ENCODE measurements at places on chromosomes 11 and 22. TPM values are rescaled to one million over a fixed set of nuclear protein-coding genes. Genes with fewer than 3 reads are reported as not detected.

- no peak for DNase-seq
These were observed 562.5 kb downstream of the MN1 start for GRCh38 chr22:27238935-27239510.

GRCh38 chr11:134533511-134533910 lies 121.5 kb upstream of the B3GAT1 start:
- DNase-seq = no peak

DNA sequence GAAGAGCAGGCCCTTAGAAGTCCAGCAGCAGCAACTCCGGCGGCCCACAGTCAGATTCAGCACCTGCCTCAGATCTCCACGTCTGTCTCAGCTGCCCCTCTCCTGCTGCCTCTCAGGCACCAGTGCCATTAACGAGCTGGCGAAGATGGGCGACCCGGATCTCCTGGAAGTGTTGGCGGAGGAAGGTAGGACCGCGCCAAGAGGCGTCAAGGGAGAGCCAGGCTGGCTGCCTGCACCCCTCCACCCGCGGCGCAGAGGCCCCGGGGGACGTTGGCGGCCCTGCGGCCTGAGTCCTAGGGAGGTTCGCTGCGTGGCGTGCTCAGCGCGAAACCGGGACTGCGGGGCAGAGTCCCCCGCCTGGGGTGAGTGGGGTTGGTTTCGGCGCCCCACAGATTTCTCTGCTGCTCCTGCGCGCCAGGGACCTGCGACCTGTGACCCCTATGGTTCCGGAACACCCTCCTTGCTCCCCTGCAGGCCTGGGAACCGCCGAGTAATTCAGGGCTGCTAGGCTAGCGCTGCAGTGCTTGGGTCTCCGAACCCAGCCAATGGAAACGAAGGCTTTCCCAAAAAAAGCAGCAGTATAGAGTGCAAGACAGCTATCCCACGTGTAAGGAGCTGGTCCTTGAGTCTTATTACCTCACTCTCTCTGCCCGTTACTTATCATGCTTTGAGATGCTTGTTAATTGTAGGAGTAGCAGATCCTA lies 615 bp downstream of the ANO5 start:
- no peak for DNase-seq

ENTHD1 gene
- total RNA-seq = not detected

DNA sequence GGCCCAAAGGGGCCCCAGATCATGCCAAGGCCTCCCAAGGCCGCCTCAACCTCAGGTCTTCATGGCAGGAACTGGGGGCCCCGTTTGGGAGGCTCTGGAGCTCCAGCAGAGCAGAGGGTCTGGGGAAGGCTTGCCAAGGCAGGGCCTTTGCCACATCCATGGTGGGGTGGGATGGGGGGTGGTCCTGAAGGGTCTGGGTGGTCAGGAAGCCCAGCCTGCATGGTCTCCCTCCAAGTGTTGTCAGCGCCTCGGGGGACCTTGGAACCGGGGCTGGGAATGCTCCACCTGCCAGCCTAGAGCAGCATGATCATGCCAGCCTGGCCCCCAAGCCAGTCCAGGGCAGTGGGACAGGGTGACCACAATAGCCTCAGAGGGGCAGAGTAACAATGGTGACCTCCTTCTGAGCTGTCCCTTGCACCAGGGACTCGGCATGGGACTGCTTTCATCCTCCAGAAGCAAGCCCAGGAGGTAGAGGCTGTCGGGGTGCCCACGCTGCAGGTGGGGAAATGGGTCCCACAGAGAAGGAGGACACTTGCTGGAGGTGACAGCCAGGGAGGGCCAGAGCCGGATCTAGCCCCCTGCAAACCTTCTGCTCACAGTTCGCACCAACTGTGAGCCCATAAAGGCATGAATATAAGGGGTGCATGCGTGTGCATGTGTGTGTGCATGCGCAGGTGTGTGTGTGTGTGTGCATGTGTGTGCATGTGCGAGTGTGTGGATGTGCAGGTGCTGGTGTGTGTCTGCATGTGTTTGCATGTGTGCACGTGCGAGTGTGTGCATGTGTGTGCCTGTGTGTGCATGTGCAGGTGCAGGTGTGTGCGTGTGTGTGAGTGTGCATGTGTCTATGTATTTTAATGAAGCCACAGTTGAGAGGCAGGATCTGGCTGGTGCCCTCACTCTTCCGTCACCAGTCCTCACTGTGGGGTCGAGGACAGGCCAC lies 63.8 kb downstream of the MYEOV start:
- peak; percentile 62 for DNase-seq

RAG2 gene
- total RNA-seq = not detected

Measured in type B pancreatic cell (in vitro differentiated cells).